Suppressor macrophage treated with lipopolysaccharide for 1 hour (primary cell): ENCODE measurements at places on chromosomes 5 and 9.

DNA sequence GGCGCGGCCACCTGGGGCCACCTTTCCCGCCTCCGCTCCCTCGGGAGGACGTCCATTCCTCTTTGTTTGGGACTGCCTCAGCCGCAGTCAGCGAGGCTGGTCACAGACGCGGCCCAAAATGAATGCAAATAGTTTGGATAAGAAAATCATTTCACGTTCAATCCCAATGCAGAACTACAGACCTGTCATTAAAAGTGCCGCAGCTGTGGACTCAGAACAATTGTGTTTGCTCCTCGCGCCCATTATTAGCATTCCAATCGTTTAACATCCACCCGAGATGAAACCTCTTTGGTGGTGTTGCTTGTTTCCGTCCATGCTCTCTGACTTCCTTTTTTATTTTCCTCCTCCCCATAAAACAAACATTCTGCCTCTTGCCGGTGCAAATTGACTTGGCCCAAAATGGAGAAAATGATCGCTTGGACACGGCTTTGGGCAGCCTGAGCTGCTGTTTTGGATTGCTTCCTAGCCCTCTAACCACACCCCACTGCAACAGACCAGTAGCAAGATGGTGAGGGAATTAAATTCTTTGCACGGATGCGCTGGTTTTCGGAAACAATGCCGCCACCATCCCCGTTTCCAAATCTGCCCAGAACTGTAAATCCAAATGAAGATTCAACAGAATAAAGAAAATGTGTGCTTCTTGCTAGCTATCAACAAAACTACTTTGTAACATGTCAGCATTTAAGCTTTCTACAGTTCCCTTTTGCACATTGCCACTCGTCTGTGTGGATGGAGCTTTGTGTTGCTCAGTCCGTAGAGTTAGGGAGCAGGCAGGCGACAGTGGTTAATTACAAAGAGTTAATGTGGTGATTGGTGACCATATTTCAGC is 784 bp downstream of the NLN start:
- peak; percentile 51 for DNase-seq

DNA sequence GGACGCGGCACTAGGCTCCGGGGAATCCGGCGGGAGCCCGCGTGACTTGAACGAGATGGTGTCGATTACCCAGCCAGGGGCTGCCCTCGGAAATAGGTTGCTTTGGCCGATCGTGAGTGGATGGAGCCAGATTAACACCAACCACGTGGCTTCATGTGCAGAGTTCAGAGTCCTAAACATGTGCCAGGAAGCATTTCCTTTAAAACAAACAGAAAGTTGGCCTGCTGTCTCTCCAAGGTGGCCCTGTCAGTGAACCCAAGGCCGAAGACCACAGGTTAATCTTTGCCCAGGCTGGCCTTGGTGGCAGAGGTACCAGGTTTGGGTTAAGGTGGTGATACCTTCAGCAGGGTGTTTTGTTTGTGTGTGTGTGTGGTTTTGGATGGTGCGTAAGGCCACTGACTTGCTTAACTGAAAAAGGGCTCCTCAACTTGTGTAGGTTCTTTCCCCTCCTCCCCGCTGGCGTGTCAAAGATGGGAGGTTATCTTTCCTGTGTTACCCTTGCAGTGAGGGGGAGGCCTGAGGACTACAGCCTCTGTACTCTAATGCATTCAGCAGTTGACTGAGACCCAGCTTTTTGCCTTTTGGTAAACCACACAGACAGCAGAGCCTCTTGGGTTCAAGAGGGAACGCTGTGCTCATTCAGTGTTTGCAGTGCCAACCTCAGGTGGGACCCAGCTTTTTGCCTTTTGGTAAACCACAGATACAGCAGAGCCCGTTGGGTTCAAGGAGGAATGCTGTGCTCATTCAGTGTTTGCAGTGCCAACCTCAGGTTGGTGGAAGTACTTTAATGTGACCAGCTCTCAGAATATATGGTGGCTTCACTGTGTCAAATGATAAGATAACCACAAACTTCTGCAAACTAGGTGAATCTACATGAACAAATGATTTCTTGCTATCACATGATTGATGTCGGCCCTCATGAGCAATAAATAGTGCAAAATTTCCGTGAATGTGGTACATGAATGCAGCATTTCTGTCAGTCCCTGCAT is 1.4 kb downstream of the IQGAP2 start:
- DNase-seq = peak; percentile 75

DNA sequence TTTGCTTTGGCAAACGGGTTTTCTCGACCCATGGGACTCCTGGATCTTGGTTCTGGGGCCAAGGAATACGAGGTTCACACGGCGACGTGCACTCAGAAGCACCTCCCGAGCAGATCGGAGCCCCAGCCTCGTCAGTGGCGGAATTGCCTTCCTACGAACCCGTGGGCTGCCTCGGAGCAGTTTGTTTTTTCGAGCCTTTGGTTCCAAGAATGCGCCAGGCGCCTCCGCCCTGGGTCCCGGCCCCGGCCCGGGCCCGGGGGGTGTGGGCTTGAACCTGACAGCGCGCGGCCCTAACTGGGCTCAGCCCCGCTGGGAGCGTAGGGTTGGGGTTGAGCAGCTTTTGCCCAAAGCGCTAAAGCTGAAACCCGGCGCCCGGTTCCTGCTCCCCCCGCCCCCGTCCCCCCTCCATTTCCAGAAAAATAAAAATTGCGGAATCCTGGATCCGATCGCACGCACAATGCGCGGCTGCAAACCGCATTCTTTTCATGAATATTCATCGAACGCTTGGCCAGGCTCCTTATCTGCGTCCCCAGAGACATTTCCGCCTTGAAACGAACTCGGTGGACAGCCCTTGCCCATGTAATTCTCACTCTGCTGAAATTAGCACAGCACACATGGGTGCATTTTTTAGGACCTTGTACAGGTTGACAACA is 1.0 kb downstream of the BASP1 start:
- peak; percentile 44 for DNase-seq

- DNase-seq = no peak
Observed at GRCh38 chr9:76223749-76224340, 170.4 kb downstream of the RFK start.

- DNase-seq = no peak
Observed at GRCh38 chr5:94329115-94329514, 289.3 kb downstream of the KIAA0825 start.

DNA sequence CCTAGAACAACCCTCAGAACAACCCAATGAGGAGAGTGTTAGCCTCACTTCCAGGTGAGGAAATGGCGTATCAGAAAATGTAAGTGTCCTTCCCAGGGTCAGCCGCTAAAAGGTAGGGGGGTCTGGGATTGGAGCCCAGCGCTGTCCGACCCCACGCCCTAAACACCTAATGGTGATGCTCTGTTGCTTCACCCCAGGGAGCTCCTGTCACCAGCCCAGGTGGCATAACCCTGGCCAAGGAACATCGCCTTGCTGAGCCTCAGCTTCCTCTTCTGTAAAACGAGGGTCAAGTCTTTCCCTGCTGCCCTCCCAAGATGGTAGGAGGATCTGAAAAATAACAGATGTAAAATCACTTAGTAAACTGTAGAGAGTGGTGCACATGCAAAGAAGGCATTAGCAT is 132.5 kb downstream of the PAX5 start:
- no peak for DNase-seq
